ENCODE measurements at places on chromosomes 6 and 20.
A peak's percentile ranks its signal among the peaks of the same experiment; 100 is the strongest.

- no peak for DNase-seq
Observed at GRCh38 chr6:13308332-13308731, 20.0 kb downstream of the TBC1D7 start.

DNA sequence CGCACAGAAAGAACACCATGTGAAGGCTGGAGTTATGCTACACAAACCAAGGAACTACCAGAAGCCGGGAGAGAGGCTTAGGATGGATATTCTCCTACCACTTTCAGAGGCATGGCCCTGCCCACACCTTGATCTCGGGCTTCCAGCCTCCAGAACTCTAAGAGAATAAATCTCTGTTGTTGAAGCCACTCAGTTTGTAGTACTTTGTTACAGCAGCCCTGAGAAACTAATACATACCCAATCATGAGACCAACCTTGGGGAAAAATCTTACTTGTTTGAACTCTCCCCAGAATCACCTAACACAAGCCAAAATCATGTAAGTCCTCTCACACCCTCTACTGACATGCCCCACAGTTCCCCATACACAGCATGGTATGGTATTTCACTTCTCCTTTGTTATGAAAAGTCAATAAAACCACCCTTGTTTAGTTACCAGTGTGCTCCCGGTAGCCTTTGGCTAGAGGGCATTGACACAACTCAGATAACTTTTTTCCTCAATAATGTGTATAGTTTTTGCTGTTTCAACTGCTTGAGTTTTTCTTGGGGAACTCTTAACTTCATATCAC is 40.7 kb upstream of the SLC2A12 start:
- no peak for DNase-seq

DNA sequence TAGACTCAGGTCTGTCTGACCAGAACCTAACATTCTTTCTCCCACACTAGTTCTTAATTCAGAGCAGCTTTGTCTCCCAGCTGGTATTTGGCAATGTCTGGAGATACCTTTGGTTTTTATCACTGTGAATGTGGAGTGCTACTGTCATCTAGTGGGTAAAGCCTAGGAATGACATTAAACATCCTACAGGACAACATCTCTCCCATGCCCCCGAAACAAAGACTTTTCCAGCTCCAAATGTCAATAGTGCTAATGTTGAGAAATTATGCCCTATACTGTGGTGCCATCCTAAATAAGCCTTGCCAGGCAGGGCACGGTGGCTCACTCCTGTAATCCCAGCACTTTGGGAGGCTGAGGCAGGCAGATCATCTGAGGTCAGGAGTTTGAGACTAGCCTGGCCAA is 4.2 kb upstream of the TTPAL start:
- no peak for DNase-seq

DNA sequence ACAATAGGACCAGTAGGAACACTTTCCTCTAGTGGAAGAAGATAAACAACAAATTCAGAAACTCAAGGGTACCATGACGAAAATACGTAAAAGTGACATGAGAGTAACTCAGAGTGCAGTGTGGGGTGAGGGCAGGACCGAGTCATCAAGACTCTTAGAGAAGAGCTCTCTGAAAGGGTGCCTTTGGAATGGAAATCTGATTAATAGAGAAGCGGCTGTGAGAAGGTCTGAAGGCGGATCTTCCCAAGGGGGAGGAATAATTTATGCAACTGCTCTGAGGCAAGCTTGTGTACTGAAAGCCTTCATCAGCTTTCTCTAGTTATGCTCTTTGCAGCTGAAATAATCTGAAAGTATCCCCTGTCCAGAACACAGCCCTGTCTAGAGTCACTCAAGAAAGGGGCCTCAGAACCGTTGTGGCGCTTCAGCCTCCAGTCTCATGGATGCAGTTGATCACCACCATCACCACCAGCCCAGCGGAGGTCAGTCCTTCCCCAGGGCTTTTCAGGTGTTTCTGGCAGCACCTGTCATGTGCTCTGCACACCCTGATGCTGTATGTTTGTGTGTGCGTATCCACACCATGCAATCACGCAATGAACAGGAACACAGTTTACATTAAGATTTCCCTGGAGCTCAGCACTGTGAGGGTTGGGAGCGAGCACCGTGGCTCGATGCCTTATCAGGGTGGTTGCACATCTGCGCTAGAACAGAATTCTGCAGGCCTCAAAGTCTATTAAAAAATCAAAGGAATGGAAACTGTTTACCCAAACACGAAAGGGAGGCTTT is 396.5 kb downstream of the SMOC2 start:
- no peak for DNase-seq

DNA sequence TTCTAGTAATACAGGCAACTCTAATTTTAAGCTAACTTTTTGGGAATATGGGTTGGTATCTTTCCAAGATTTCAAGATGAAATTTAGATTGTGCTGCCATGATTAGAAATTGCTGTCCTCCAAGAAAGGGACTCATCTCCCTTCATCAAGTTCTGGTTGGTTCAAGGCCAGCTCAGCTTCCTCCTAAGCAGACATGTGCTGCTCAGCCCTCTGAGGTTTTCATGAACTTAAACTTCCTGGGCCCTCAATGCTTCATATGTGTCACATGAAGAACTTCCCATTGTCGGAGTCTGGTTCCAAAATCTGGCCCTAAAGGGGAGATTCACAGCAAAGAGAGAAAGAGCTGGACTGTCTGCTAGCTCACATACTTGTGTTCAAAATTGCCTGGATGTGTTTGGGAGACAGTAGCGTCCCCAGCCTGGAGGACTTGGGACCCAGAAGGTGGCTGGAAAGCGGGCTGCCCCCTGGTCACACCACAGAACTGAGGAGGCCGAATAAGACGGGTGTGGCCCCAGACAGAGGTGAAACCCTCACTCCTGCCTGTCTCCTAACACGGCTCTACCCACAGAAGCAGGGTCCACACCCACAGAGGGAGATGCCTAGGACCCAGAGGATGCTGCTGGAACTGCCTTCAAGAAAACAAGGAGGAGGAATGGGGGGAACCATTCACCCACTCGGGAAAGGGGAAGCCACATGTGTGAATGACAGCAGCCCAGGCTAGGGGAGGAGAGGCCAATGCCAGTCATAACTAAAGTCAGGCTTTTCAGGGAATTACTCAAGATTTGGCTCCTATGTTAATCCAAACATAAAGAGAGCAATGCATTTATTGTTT is 54.3 kb upstream of the GPR31 start:
- no peak for DNase-seq

GRCh38 chr20:50049442-50050026 is 63.4 kb downstream of the UBE2V1 start:
- DNase-seq = no peak

DNA sequence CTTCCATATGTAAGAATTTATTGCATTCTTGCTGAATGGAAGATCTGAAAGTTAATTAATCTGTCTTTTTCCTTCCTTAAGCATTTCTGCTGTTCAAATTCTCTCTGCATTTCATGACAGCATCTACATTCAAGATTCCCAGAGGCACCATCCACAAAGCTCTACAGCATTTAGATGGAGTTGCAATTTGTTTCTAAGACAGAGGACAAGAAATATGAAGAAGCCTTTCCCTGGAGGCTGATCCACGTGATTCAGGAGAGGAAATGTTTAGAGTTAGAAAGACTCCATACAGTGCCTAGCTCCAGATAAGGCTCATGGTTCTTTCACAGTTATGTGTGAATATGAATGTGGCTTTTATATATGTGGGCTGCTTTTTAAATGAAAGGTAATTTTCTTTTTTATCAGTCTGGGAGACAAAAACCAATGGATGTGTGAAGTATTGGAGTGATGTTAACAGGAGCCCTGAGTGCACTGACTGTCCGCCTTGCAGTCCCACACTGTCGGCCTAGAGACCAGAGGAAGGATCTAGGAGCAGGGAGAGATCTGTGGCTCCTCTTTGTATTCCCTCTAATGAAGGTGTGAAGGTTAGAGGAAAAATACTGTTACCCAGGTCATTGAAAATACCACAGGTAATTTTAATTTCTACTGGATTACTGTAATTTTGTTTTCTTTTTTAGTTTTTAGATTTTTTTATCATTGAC is 686.6 kb upstream of the GJE1 start:
- DNase-seq = no peak

GRCh38 chr6:124294574-124295200 is 491.0 kb downstream of the NKAIN2 start:
- no peak for DNase-seq

- DNase-seq = no peak
Observed at GRCh38 chr6:106103728-106104109, 17.6 kb downstream of the PRDM1 start.

- no peak for DNase-seq
Observed at GRCh38 chr6:73290435-73290834, 27.4 kb upstream of the KHDC1 start.

DNA sequence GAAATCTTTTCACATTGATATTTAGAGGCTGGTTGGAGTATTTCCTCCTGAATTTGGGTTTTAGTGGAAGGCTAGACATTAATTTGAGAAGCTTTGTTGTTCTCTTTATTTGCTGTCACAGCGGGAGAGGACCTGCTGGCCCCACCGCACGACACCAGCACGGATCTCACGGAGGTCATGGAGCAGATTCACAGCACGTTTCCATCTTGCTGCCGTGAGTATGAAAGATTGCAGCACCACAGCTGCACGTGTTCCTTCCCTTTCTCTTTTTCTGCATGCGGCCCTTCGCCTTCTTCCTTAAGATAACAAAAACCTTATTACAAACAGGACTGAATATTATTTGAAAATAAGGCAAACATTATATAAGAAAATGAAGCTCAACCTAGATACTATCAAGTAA is 555.5 kb downstream of the UTRN start:
- no peak for DNase-seq

- DNase-seq = peak; percentile 74
Observed at GRCh38 chr20:16599257-16599656, 26.0 kb upstream of the KIF16B start.

GRCh38 chr6:138545621-138545980 is 46.3 kb upstream of the NHSL1 start:
- DNase-seq = no peak

DNA sequence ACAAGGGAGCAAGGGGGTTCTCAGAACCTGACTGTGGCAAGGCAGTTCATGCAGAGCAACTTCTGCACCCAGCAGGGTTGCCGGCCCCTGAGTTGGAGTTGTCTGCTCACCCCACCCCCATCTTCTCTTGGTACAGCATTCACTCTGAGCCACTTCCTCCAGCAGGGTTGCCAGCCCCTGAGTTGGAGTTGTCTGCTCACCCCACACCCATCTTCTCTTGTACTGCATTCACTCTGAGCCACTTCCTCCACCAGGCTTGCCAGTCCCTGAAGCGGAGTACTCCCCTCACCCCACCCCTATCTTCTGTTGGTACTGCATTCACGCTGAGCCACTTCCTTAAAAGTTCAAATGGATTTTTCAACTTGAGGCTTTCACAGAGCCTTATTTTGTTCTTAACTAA is 79.7 kb upstream of the SYNDIG1 start:
- DNase-seq = no peak

DNA sequence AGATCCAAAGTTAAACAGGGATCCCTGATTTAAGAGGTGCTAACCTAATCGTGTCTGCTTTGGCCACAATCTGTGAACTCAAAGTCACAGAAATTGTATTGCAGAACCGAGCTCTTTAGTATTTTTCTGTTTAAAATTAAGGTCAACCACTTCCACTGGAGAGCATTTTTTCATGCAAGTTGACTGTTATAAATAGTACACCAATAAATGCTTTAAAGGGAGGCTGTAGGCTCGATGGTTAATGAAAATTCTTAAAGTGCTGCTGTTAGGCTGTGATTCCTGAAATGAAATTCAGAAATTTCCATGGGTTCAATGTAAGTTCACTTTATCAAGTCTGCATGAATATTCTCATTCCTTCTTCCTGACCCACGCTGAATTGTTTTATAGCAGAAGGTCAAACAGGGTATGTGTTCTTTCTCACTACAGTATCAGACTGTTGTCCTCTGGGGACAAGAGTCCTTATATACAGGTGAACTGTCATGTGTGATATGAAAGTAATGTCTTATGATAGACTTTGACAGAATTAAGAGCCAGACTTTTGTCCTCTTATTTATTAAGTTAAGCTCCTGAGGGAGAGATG is 92.5 kb upstream of the HDGFL1 start:
- DNase-seq = no peak

- peak; percentile 77 for DNase-seq
Observed at GRCh38 chr6:26172608-26172968, 85.4 kb downstream of the HFE start.

GRCh38 chr20:48338717-48339116 is 489.1 kb downstream of the PREX1 start:
- DNase-seq = no peak

DNA sequence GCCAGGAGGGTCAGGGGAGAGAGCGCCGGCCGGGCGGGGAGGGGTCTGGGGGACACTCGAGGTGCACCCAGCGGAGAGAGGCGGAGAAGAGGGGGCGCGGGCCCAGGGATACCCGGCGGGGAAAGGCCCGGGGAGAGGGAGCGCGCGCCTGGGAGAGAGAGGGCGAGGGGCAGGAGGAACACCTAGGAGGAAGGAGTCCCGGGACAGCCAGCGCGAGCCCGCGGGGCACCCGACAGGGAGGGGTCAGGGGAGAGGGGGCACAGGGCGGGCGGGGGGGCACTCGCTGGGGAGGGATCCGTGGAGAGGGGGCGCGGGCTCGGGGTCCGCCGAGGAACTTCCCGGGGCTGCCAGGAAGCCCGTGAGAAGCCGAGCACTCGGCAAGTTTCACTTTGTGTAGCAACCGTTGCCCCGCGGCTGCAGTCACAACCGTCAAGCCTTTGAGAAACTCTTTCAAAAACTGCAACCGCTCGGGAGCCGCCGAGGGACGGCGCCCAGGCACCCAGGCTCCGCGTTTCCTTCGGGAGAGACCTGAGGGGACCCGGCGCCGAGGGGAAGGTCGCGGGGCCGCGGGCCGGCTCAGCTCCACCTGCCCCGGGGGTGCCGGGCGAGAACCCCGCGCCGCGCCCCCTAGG is 471 bp downstream of the EZR start:
- DNase-seq = peak; percentile 58

DNA sequence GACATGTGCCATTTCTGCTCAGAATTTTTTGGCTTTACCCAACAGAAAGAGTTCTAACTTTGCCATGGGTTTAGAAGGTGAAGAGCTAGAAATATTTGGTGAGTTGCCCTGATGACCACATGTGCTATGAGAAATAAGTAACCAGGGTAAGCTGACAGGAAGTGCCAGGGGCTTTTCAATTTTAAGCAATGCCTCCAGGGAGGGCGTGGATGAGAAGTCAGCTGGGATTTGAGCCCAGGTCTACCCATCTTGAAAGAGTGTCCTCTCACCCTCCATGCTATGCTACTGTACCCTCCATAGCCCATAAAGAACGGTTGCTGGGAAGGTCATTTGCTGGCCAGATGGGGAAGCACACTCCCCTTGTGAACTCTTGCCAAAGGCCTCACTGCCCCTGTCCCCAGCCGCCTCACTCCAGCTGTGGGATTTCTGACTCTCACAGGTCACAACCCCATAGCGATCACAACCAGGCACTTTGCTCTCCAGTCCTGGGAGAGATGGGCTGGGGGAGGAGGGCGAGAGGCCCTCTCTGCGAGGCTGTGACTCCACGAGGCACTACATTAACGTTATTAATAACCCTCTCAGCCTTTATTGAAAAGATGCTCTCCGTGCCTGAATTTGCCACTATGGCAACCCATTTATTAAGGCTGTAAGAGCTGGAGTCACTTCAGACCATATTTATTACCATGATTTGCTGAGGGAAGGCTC is 291.1 kb downstream of the DHX35 start:
- no peak for DNase-seq

Data from NCI-H2171 treated with DMSO at 0.1 percent for 48 hours (cell line).